ENCODE measurements at places on chromosomes 12 and 14.

GRCh38 chr14:81366214-81366613 lies 33.9 kb downstream of the STON2 start:
- peak; percentile 39 for DNase-seq

GRCh38 chr12:32612658-32613614 lies 66.2 kb upstream of the DNM1L start:
- no peak for DNase-seq

GRCh38 chr12:42426746-42427145 lies 100.8 kb downstream of the PPHLN1 start:
- no peak for DNase-seq

GRCh38 chr14:76500480-76500879 lies 124.5 kb downstream of the ESRRB start:
- no peak for DNase-seq

DNA sequence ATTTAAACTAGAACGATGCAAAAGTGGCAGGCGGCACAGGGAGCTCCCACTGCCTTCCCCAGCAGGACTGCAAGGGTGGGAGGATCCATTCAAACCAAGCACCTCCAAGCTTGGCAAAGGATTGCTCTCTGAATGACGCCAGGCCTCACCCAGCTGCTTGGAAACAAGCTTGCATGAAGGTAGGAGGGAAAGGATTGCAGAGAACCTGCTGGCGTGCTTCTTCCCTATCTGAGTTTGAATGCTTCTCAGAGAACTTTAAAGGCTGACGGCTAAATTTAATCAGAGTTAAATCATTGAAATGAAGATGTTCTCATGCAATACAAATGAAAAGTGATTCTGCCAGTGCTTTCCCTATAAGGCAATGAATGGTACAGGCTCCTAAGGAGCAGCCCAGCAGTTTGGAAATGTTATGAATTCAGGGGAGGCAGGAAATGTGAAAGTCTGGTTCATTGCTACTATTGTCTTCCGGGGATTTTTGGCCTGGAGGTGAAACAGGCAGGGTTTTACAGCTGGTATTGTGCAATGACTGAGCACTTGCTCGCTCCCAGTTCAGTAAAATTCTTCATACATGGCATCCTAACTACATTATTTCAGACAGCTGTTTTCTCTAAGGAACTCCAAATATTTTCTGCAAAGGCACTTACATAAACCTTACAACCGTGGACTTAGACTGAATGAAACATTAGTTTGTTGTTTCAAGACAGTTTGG lies 31.9 kb upstream of the DUSP6 start:
- no peak for DNase-seq

DNA sequence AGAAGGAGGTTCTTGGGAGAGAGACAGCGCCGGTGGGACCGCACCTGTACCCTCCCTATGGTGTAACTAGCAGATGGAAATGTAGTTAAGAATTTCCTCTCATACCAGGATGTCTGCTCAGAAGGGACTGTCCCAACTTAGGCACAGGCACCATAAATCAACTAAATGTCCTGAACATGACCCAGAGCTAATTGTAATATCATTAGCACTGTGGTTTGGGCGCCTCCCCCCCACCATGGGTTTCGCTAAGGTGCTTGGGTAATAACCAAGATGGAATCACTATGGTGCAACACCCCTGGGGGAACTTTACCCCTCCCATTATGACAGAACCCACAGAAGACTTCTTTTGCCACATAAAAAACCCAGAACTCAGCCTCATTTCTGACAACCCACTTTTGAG lies 15.9 kb downstream of the ZNF641 start:
- no peak for DNase-seq

DNA sequence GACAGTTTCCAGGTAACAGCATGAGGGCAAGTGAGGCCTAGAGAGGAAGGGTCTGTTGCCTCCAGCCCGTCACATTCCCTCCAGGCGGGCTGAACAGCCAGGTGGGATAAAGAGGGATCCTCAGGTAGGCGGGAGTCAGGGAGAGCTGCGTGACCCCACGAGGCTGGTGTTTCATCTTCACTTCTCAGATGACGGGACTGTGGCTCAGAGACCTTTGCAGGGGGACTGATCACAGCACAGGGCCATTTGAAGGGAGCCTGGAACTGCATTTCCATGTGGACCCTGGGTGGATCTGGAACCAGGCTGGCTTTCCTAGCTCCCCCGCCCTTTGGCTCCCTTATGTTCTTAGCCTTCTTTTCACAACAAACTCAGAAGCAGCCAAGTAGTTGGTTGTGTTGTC lies 37.4 kb downstream of the SH2B3 start:
- DNase-seq = no peak

DNA sequence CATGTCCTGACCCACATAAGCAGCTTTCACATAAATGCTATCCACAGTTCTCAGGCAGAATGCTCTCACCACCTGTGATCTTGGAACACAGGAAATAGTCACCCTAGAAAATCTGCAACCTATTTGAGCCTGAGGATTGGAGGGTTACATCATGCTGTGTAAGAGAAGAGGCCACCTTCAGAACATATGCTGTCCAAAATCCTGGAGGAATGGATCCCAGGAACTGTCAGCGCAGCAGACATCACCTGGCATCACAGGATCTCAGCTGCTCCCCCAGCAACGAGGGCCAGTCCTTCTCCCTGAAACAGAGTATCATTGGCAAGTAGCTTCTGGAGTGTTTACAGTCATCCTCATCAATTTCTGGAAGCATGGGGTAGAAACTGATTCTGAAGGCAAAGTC lies 63.2 kb upstream of the LTA4H start:
- DNase-seq = no peak

GRCh38 chr12:25730489-25731349 lies 177.6 kb upstream of the LMNTD1 start:
- DNase-seq = no peak

DNA sequence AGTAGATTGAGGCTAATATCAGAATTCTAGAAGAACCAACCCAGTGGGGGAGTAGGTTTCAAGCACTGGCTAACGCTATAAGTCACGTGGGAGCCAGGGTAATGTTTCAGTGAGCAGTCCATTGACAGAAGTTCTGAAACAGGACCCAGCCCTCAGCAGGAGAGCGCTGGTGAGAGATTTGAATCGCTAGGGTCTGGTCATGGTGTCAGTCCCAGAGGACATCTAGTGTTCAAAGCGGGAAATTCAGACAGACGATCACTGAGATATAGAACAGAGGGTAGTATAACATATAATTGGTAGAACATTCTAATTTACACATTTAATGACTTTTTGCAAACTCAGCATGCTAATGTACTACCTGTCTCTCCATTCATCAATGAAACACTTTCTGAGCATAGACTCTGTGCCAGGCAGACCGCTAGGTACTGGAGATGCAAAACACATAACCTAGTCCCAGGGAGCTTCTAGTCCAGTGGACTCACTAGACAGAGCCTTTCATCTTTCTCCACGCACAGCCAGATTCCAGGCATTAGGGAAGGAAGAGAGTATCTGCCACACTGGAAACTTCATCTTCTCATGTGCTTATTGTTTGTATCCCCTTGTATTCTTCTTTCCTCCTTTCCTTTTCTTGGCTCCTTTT lies 35.4 kb upstream of the RNASE3 start:
- DNase-seq = peak; percentile 32

DNA sequence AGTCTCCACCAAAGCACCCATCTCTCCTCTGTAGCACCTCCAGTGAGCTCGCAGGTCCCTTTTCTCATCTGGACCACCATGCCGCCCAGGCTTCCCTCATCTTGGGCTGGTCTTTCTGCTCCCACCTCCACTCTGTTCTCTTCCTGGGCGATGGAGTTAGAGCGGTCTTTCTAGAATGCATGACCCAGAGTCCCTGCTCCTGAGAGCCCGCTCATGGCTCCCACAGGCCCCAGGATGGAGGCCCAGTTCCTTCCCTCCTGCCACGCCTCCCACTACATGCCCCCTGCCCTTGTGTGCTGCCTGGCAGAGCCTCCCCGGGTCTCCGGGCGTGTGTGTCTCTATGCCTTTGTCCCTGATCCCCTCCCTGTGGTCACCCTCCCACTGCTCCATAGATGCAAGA lies 100.7 kb upstream of the RTL1 start:
- DNase-seq = no peak

DNA sequence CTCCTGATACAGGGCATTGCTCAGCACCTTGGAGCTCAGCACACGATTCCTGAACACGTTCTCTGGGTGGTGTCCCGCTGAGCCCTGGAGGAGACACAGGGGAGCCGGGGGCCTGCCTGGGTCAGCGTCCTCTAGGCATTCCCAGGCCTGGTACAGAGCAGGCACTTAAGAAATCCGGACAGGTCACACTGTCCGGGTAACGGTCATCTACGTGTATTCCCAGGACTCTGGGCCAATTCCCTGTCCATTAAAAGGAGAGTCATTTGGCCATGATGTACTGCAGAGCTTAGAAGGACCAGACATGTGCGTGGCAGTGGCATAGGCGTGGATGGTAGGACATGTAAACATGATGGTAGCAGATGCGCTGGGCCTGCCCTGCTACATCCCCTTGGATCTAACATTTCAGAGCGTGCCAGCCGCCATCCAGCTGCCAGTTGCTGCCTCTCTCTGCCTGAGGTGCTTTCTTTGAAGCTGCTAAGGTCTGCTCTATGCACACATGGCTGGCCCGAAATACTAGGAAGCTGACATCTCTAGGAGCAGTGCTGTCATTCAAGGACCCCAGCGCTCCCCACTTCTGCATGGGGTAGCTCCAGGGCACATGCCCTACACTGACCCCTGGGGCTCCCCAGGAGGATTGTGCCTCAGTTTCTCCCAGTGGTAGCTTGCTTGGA lies 273.1 kb upstream of the RTL1 start:
- DNase-seq = no peak

GRCh38 chr14:55059333-55059732 lies 7.9 kb downstream of the MAPK1IP1L start:
- no peak for DNase-seq

DNA sequence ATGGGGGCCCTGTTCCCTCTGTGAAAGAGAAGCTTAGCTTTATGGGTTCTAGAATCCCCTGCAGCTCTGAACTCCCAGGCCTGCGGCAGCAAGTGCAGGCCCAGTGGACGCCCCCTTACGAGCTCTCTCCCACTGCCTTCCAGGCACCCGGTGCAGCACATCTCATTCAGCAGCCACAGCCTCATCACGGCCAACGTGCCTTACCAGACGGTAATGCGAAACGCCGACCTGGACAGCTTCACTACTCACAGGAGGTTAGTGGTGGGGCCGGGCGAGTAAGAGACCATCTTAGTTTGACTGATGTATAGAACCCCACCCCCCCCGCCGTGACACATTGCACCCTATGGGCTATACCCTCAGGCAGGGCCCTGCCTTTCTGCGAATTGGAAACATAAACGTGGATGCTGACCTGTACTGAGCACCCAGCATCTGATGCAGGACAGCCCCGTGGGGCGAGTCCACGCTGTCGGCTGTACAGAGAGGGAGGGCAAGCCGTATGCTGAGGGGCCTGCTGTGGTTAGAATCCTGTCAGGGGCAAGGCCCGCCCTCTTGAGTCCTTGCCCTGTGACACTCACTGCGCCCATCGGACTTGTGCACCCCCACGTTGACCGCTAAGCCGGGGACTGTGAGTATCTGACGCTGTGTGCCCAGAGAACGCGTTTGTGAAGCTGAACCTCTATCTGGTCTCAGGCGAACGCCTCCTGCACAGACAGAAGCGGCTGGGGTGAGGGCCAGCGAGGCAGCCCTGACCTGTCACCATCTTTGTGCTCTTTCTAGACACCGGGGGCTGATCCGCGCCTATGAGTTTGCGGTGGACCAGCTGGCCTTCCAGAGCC lies 71.7 kb downstream of the TESC start:
- DNase-seq = no peak

All from NCI-H1105 (cell line).